ENCODE measurements at places on chromosomes 7 and 10.

DNA sequence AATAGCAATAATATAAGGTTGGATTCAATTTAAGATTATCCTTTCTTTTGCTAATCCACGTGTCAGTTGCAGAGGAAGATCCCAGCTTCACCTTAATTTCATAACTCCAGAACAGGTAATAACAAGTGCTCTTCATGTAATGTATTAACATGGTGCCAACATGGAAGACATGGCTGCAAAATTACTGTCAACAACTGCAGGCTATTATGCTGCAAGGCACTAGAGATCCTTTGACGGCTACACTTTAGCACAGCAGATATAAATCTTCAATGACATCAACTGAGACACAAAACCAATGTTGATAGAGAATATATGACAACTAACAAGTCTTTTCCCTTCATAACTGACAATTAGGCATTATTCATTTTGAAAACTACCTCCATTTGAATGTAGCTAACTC lies 96.1 kb downstream of the RNF133 start:
- DNase-seq: no peak

DNA sequence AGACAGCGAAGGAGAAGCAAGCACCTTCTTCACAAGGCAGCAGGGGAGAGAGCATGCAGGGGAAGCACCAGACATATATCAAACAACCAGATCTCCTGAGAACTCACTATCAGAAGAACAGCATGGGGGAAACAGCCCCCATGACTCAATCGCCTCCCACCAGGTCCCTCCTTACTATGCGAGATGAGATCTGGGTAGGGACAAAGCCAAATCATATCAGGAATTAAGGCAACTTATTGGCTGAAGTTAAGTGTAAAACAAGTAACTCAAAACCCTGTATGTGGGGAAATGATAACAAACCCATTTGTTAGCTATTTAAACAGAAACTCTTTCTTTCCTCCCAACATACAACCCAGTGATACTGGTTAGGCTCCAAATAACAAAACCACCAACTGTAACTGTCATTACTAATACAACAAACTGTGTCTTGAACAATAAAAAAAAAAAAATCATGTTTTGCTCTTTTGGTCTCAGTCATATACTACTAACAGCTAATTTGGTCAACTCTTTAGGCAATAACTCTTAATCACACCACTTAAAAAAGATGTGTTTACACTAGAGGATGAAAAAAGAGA lies 57.8 kb downstream of the MINDY3 start:
- no peak for DNase-seq

- no peak for DNase-seq
These were observed 83.3 kb upstream of the FAM20C start for GRCh38 chr7:109094-109493.

DNA sequence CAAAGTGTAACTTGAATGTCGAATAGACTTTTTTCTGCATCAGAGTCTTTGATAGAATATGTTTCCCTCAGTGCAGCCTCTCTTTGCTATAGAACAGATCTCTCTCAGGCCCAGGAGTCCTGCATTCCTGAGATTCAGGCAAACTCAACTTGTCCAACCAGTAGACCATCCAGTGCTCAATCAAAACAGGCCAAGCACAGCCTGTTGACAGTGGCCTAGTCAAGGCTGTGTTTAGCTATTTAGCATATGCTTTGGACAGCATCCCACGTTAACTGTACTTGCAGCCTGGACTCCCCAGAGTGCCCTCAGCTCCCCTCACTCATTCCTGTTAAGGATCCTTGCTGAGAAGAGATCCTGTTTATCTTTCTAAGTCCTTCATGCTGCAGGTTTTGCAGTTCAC lies 16.3 kb downstream of the OR6V1 start:
- no peak for DNase-seq

- DNase-seq: no peak
These were observed 96.1 kb downstream of the FAM107B start for GRCh38 chr10:14678637-14679036.

DNA sequence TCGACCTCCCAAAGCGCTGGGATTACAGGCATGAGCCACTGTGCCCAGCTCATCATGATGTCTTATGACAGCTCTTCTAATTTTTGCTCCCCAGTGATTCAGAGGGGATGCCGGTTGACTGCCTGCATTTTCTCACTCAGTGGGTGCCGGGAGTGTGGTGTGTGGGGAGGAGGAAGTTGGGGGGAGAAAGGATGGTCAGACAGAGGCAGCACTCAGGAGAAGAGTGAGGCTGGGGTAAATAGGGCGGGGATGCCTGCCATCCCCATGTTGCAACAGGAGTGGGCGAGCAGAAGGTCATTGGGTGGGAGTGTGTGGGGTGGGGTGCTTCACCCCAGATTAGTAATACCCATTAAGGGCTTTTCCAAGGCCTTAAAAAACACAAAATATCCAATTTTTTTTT lies 3.5 kb upstream of the CCL24 start:
- DNase-seq: no peak
